ENCODE measurements at places on chromosomes 12 and 14.

- peak within 1 kb of the TSS; percentile 69 for H3K4me3 ChIP-seq
- H3K36me3 ChIP-seq = no peaks in the 10 kb centered on the region
- DNase-seq = peak; percentile 83
- peak within 1 kb of the TSS; percentile 72 for H3K27ac ChIP-seq
Observed at GRCh38 chr14:74922752-74923401, at the start of gene RPS6KL1. TSS of gene RPS6KL1 (minus strand) at chr14:74923260. CDS start at chr14:74921541, 1,719 bp downstream.

DNA sequence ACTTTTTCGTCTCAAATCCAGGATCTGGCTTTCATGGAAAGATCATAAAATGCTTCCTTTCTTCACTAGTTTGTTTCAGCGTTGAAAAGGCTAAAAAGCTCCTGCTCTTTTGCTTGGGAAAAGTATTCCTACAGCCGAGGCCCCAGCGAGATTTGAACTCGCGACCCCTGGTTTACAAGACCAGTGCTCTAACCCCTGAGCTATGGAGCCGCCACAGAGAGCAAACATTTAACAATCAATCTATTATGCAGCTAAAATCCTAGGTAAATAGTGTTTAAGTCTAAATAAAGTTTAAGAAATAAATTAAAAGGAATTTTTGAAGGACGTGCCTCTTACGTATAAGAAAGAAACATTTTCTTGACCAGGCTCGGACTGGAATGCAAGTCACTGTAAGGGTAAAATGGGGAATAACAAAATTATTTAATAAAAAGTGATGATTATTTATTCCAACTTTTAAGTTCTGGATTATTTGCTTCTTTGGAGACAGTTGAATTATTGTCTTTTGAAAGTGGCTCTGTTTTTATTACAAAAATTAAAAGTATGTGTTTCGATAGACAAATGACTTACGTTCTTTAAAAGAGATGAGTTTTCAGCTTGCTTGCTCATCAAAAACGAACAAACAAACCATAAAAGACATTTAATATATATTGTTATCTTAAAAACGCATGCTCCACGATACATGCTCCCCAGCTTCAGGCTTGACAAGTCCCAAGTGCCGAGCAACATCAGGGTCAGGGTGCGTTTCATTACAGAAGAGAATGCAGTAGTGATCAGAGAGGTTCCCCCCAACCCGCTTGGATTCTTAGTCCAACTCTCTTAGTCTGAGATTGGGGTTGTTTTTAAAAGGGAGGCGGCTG is 10.2 kb downstream of the OR6S1 start:
- peak overlapping the region; percentile 49 for H3K27ac ChIP-seq
- peaks cover 42% of the 10 kb centered on the region for H3K4me1 ChIP-seq
- H3K4me3 ChIP-seq = peak overlapping the region; percentile 89
- H3K27me3 ChIP-seq = peaks cover 16% of the 10 kb centered on the region
- peak; percentile 66 for DNase-seq
- no peaks in the 10 kb centered on the region for H3K36me3 ChIP-seq

DNA sequence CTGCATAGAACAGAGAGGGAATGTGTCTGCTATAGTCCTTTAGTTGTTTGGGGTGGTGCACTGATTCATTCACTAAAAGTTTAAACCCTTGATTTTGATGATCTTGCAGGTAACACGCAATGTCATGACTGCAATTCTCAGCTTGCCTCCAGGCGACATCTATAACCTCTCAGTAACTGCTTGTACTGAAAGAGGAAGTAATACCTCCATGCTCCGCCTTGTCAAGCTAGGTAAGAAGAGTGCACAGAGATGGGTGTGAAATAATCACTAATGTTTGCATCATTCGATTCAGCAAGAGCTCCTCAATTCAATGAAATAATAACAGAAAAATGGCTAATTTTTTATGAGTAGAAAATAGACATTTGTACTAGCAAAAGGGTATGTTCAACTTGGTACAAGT is 203.7 kb downstream of the PTPRO start:
- H3K4me1 ChIP-seq = peaks cover 20% of the 10 kb centered on the region
- H3K4me3 ChIP-seq = no peak overlapping the region
- peak overlapping the region; percentile 9 for H3K27ac ChIP-seq

GRCh38 chr12:131642101-131642540 is 68.8 kb upstream of the SFSWAP start:
- no peak overlapping the region for H3K4me3 ChIP-seq
- H3K27me3 ChIP-seq = peaks cover 5% of the 10 kb centered on the region
- no peak overlapping the region for H3K27ac ChIP-seq
- peaks cover 4% of the 10 kb centered on the region for H3K4me1 ChIP-seq

DNA sequence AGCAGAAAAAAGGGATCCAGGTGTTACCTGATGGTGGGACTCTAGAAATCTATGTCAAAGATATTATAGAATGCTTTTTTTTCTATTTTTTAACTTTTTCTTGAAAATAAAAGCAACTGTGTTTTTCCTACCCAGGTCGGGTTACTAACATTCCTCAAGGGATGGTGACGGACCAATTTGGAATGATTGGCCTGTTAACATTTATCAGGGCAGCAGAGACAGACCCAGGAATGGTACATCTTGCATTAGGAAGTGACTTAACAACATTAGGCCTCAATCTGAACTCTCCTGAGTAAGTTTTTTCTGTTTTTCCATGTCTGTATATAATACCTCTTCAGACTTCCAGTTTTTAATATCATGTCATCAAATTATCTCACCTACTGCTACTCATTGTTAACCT is 27.6 kb upstream of the KCNMB4 start:
- DNase-seq = no peak
- H3K27me3 ChIP-seq = no peaks in the 10 kb centered on the region
- H3K4me3 ChIP-seq = no peak overlapping the region
- H3K36me3 ChIP-seq = peaks cover 27% of the 10 kb centered on the region
- H3K4me1 ChIP-seq = peaks cover 5% of the 10 kb centered on the region

DNA sequence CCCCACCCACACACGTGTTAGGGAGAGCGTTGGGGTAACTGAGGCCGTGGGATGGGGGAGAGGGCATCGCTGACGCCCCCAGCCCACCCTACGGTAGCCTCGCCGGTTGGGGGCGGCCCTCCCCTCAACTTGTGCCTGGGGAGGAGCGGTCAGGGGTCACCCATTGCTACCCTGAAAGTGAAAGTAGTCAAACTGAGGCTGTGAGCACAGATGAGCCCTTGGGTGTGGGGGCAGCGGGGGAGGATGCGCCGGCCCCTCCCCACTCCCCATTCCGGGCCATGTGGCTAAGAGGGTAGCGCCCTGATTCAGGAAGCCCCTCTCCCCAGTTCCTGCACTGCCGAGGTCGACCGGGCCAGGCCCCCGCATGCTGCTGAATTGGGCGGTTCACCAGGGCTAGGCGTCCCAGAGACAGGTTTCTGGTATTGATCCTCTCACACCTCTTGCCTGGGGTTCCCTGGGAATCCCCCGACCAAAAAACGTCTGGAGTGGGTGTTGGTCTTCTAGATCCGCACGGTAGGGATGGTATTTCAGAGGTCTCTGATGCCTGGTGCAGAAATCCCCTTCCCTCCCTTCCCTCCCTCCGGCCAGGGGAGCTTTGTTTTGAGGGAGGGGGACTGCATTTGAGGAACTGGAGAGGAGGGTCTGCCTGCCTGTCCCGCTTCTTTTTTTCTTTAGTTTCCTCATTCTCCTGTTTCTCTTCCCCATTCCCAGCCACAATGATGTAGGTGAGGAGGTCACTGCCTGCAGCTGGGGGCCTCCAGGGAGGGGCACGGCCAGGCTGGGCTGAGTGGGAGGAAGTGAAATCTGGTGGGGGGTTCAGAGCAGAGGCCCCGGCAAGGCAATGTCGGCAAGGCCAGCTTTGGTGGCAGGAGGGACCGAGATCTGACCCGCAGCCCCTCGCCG is 1.0 kb downstream of the SH2B3 start:
- peaks cover 51% of the 10 kb centered on the region for H3K4me1 ChIP-seq
- peaks cover 12% of the 10 kb centered on the region for H3K36me3 ChIP-seq
- DNase-seq = no peak
- H3K27ac ChIP-seq = peak overlapping the region; percentile 91
- peaks cover 32% of the 10 kb centered on the region for H3K27me3 ChIP-seq
- H3K4me3 ChIP-seq = peak overlapping the region; percentile 96
